ENCODE measurements at places on chromosomes 16 and 17.
A peak's percentile ranks its signal among the peaks of the same experiment; 100 is the strongest.

- DNase-seq: peak; percentile 98
These were observed 1.9 kb upstream of the PER1 start for GRCh38 chr17:8153957-8154607.

DNA sequence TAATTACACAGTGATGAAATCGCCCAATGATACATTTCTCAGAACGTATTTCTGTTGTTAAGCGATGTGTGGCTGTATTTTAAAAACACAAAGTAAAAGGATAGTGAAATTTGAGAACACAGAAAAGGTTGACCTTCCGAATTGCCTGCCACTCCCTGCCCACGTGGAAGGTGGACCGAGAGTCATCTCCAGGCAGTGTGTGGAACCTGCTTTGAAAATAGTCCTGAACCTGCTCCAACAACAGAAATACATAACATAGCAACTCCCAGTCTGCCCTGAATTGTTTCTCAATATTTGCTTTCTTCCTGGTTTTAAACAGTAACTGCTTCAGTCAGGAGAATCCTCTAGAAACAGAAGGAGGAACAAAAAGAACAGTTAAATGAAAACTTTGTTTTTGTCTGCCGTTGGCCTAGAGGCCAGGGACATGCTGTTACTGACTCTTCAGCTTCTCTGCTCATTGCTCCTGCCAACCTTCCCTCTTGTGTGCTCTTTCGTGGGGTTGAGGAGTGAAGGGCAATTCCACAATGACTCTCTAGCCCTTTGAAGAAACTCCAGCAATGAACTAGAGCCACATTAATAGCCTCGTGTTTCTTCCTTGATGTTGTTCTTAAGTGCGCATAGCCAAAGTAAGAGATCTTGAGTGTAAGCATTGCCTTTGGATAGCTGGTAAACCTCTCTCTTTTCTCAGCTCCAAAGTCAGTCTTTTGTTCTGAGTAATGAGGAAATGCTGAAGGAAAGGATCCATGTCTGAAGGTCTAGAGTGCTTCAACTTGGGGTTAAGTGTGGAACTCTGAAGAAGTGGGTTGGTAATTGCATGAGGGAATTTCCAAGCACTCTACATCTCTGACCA, 452.5 kb upstream of the CCL2 start:
- no peak for DNase-seq

DNA sequence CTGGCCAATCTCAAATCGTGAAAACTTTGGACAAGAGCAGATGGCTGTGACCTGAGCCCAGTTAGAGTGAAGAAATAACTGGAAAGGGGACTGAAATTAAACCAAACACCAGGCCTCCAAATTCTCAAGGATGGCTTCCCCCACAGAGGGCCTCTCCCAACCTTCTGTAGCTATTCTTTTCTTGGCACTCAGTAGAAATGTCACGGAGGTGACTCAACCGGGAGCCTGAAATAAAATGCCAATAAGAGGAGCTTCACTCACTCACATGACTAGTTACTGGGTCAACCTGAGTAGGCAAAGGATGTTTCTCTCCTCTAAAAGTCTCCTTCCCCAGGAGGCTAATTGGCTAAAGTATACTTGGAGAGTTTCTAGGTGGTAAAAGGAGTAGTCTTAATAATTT, 230.7 kb downstream of the MAF start:
- no peak for DNase-seq

DNA sequence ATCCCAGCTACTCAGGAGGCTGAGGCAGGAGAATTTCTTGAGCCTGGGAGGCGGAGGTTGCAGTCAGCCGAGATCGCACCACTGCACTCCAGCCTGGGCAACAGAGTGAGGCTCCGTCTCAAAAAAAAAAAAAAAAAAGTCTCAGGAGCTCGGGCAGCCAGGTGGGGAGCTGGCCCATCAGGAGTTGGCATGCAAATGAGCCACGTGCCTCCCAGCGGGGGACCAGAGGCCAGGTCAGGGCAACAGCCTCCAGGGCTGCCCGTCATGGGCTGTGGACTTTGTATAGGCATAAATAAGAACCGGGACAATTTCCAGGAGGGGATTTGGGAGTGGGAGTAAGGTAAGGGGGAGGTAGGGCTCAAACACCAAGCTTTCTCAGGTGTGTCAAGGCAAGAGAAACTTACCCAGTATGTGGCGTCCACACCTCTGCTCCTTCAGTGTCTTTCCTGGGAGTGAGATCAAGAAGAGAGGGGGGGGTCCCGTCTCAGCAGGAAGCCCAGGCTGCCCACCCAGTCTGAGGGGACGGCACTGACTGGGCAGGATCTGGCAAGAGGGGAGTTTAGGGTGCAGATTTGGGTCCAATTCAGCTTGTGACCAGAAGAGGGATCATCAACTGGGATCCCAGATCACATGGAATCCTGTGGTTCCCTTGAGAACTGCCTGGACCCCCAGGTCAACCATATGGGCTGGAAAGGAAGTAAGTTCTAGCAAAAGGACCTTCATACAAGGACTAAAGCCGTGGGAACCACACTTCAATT, 22.3 kb upstream of the G6PC1 start:
- no peak for DNase-seq

GRCh38 chr17:792277-792676, 10.1 kb downstream of the MRM3 start:
- DNase-seq: no peak

GRCh38 chr17:39400547-39401411, 647 bp downstream of the FBXL20 start:
- no peak for DNase-seq

- peak; percentile 14 for DNase-seq
These were observed 25.9 kb downstream of the AP2B1 start for GRCh38 chr17:35612924-35613521.

DNA sequence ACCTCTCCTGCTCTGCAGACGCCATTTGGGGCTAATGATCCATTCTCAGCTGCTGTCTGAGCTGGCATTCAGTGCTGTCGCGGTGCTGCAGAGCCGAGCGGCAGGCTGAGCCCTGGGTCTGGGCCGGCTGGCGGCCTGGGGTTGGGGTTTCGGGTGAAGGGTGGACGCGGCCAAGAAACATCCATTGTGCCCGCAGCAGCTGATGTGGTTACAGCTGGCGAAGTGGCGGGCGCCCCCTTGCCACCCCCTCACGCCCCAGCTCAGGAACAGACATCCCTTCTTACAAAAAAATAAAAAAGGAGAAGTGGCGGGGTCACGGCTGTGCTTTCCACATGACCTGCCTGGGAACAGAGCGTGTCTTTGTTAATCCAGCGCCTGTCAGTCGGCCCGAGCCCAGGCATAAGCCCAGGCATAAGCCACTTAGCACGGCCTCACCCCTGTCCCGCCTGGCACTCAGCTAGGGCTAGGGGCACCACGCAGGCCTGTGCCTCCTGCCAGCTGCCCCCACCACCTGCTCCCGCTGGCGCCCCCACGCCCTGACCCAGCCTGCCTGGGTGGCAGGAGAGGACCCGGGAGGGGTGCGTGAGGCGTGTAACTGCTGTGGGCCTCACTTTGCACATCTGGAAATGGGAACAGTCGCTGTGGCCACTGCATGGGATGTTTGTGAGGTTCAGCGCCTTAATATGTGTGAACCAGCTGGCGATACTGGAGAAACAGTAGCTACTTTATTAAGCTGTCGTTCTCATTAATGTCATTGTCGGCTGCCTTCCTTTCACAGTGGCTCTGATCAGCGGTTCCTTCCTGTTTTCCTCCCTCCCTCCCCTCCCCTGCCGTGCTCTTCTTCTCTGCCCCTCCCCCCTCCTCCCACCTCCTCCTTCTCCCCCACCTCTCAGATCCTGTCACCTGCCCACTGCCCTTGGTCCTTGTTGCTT, 197.7 kb upstream of the CIBAR2 start:
- no peak for DNase-seq

GRCh38 chr17:45009676-45010467, 41.6 kb downstream of the DCAKD start:
- DNase-seq: no peak

DNA sequence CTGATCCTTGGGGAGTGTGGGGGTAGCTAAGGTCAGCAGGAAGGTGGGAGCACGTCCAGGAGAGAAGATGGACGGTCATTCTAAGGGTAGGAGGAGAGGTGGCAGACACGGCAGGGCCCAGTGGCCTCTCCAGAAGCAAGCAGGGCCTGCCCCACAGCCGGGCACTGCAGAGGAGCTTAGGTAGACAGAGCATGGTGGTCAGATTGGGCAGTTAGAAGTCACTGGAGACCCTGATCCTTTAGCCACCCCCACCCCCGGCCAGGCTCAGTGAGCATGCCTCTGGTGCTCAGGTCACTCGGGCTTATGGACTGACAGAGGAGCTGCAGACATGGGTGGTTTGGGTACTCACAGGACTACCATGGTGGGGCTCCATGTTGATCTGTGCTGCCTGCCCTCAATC, 26.3 kb downstream of the NLRP1 start:
- DNase-seq: no peak

DNA sequence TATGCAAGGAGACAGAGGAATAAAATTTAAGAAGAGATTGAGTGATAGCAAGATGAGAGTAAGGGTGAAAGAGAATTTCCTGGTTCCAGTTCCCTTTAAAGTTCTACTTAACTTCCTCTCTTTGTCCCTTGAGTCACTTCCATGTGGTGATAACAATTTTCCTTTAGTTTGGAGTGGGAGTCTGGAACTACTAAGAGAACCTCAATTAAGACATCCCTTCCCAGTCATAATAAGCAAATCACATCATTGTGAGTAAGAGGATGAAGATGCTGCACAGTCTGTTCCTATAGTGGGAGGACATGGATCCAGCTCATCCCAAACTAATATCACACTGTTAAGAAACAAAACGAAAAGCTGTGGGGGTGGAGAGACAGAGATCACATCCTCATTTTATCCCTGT, 24.4 kb downstream of the TBX21 start:
- no peak for DNase-seq

DNA sequence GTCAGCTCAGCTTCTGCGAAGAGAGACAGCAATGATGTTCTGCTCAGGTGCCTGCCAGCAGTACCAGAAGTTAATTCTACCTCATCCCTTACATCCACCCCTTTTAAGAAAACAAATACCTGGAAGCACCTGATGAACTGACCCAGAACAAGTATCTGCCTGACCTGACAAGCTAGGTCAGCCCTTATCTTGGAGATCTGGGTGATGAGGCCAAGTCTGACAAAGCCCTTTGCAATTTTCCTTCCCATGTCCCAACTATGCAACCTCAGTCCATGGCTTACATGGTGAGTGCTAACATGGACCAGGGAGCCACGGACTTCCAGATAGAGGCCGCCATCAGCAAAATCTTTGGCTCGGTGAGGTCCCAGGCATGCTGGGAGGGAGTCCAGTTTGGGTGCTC, 3.6 kb downstream of the ACADVL start:
- DNase-seq: no peak

GRCh38 chr16:68764862-68765261, 27.8 kb downstream of the CDH1 start:
- DNase-seq: no peak

DNA sequence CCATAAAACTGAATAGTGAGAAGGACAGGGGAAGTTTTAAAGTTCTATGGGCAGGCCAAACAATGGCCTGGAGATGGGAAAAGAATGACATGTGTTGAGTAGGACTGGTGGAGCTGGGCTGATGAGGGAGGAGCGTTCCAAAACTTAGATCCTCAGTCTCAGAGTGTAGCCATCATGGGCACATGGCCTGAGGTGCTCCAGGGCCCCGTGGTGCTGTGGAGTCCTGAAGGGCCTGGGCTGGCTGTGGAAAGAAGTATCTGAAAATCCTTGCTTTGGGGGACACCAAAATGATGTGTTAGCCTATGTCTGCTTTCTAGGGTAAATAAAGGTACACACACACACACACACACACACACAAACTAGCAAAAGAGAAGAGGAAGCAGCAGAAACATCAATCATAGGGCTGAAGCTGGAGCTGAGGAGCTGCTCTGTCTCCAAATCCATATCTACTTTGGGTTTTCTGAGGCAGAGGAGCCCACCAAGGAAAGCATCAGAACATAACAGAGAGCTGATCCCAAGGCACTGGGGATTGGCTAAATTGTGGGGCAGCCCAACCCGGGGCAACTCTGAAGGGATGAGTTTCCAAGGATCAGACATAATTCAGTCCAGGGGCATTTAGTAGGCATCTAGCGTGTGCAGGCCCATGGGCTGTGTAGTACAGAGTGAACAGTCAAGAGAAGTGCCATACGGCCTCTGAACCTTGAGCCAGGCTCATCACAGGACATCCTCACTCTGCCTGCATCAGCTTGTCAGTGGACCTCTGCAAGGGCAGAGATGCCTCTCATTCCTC, 85.2 kb downstream of the C16orf78 start:
- DNase-seq: no peak

- no peak for DNase-seq
These were observed 33.8 kb downstream of the DEF8 start for GRCh38 chr16:89982318-89982717.

- DNase-seq: peak; percentile 16
These were observed 83.8 kb upstream of the CCL2 start for GRCh38 chr17:34171245-34171818.
